ENCODE measurements at places on chromosomes 4 and X. TPM values are rescaled to one million over a fixed set of nuclear protein-coding genes. Genes with fewer than 3 reads are reported as not detected.

- DNase-seq: no peak
These were observed 38.7 kb upstream of the MXD4 start for GRCh38 chr4:2300431-2301224.

DNA sequence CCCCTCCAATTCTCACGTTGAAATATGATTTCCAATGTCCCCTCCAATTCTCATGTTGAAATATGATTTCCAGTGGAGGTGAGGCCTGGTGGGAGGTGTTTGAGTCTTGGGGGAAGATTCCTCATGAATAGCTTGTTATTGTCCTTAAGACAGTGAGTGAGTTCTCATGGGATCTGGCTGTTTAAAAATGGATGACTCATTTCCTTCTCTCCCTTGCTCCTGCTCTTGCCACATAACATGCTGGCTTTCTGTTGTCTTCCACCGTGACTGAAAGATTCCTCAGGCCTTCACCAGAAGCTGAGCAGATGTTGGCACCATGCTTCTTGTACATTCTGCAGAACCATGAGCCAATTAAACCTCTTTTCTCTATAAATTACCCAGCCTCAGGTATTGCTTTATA, 346.8 kb upstream of the TECRL start:
- no peak for DNase-seq

DNA sequence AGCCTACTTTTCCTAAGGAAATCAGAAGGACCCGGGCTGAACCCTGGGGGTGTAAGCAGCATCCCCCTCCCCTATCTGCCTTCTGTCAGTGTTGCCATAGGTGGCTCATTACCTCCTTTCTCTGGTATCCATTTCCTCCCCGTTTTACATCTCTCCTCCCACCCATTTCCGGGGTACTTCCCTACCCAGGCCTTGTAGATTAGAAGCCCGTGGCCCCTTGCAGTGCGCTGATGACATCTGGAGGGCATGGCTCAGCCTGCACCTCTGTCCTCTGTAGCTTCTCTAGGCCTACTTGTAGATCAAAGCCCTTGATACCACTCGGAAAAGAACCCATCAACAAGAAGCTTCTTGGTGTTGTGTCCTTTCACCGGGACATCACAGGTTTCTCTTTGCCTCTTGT, 71.8 kb downstream of the NBDY start:
- DNase-seq: no peak

- DNase-seq: no peak
These were observed 215.5 kb downstream of the SPATA18 start for GRCh38 chr4:52266537-52267137.

DNA sequence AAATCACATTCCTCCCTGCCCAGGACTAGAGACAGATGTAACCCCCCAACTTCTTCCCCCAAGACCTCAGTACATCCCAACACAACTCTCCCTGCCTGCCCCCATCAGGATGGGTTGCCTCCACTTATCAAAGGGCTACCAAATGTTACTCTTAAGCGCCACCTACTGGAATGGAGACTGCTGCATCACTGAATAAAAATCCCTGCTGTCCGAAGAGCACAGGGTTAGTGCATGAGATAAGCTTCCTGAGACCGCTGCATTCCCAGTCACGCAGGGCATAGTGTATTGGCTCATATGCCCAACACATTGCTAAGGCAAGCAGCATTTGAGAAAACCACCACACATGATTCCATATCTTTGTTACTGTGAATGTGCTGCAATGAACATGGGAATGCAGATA, 544.5 kb downstream of the PPP4R3C start:
- DNase-seq: no peak

GRCh38 chr4:145716661-145717200, 36.8 kb downstream of the C4orf51 start:
- DNase-seq: no peak

GRCh38 chrX:21674430-21675186, 16.5 kb upstream of the KLHL34 start:
- no peak for DNase-seq

GRCh38 chr4:109708990-109709389, 5.7 kb upstream of the CASP6 start:
- DNase-seq: no peak

GRCh38 chrX:149527705-149528104, 13.1 kb upstream of the EOLA1 start:
- no peak for DNase-seq

- no peak for DNase-seq
These were observed 1.9 kb downstream of the USP38 start for GRCh38 chr4:143186649-143187048.

DNA sequence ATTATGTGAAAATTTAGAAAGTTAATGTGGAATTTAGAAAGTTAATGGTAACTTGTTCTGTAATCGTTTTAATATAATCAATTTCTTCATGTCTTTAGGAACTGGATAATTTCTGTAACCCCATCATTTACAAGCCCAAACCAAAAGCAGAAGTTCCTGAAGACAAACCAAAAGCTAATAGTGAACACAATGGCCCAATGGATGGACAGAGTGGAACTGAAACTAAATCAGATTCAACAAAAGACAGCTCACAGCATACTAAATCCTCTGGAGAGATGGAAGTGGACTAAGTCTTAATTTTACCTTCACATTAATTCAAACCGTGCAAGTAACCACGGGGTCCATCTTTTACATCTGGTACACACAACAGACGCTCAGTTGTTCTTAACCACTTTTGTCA, 48.1 kb upstream of the PLK4 start:
- no peak for DNase-seq

DNA sequence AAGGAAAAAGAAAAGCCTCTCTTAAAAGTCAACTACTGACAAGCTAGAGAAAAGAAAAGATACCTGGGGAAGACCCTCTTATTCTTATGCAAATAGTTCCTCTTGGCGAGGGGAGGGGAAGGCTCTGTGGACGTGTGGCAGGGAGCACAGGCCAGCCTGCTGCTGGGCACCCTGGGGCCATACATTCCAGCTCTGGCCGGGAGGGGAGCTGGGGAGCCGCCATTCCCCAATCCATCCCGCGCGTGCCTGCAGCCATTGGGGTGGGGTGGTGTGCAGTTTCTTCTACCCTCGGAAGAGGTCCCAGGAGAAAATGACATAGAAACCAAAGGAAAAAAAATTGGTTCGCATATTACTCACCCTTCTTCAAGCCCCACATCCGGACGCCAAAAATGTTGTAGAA, 1496.4 kb downstream of the RPA4 start:
- no peak for DNase-seq

DNA sequence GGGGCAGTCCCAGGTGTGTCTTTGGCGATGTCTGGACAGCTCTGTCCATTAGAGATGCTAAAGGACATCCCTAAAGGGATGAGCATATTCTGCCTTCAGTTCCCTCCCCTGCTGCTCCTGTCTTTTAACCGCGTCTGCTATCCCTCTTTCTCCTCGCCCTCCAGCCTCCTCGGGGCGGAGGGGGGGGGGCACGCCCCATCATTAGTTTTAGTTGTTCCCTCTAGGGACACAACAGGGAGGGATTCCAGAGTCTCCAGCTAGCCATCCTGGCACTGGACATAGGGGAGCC, 1.1 kb downstream of the MSL3 start:
- no peak for DNase-seq

DNA sequence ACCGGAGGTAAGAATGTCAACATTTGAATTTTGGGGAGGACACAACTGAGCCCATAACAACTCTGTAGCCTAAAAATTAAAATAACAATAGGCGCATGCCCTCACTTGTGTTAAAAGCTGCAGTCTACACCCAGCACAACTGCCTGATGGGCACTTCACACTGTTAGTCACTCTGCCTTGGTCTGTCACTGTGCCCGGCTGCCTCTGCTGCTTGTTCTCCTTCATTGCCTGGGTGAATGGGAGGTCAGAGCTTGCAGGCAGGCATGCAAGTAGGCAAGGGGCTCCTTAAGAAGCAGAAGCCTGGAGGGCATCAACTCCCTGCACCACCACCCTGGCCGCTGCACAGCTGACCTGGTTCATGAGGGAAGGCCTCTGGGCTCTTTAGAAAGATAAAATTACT, 374.8 kb downstream of the MID1IP1 start:
- DNase-seq: no peak

DNA sequence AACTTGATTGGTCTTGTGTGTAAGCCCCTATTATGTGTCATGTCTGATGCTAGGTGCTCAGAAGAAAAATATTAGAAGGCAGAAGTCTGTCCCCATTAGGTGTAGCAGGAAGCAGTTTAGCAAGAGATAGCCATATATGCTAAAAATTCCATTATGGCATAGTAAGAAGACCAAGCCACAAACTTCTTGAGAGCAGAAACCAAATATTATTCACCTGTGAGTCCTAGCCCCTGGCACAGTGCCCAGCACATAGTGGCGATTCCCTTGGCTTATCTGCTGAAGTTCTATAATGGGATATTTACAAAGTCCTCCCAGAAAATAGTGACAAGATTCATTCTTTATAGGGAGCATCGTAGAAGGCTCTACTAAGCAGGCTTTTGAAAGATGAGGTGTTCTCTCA, 174.4 kb downstream of the RAB28 start:
- DNase-seq: no peak

GRCh38 chr4:103497692-103498091, 222.1 kb downstream of the TACR3 start:
- no peak for DNase-seq

- DNase-seq: no peak
These were observed 188.9 kb downstream of the ZNF330 start for GRCh38 chr4:141409556-141409955.

DNA sequence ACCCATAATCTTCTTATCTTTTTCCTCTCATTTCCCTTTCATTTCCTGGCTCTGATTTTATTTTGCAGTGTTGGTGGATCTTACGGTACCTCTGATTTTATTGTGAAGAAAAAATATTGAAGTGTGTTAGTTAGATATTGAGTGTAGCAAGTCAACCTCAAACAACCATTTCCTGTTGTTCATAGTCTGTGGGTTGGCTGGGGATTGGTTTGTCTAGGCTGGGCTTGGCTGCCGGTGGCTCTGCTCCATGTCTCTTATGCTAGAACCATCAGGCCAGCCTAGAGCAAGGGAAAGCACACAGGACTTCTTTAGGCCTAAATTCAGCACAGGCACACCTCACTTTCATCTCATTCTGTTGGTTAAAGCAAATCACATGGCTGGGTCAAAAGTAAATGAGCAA, 383.1 kb upstream of the LCORL start:
- DNase-seq: no peak

GRCh38 chrX:69630147-69630546, 14.2 kb downstream of the EDA start:
- DNase-seq: no peak

Gene COL4A6
- polyA plus RNA-seq: 15.4 TPM

Gene PROM1
- polyA plus RNA-seq: 42.3 TPM

Gene ZFP92
- 1.2 TPM for polyA plus RNA-seq

All from left renal pelvis (tissue), 4 donors.